ENCODE measurements at places on chromosomes 12 and 14.

DNA sequence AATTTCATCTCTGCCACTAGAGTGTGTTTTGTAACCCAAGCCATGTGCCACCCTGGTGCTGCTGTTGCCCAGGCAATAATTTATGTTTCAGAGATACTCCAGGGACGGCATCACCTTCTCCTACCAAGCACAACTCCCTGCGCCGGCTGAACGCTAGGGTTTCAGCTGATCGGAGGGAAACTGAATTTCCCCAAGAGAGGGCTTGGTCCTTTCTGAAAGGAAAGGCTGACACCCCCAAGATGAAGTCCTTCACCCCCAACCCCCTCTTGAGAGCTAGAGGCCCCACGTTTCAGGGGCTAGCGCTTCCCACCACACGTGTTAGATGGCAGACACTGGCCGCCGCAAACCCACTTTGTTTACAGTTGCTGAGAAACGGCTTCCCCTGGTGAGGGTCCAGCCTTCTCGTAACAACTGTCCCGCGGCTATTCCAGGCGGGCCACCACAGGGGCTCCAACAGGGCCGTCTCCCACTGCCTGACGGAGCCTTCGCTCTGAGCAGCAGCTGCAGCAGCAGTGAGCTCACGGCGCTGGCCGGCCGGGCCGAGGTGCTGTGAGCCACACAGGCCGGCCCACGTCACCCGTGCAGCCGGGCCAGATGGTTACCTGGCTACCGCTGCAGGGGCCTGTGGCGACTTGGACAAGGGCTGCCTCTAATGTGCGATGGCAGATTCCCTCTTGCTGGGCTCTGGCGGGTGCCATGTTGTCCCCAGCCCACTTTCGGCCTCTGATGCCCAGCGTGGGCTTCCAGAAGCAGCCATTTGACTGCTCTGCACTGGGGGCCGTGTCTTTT is 66.4 kb downstream of the TESC start:
- no peak for DNase-seq

- DNase-seq: no peak
Measured at GRCh38 chr12:92739113-92739512, 36.3 kb downstream of the PLEKHG7 start.

DNA sequence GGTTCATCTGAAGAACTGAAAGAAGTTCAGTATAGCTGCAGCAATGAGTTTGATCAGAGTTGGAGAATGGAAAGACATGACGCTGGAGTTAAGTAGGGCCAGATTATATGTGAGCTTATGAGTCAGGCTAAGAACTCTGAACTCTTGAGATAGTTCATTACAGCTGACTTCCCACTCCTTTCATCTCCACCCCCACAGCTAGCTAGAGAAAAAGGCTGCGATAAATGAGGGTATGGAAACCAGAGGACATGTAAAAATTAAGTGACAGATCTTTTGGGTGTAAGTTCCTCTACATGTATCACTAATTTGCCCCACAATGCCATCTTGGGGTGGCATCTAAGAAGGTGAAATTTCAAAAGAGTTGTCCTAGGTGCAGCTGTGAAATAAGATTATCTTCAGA is 28.6 kb downstream of the PYM1 start:
- peak; percentile 57 for DNase-seq

DNA sequence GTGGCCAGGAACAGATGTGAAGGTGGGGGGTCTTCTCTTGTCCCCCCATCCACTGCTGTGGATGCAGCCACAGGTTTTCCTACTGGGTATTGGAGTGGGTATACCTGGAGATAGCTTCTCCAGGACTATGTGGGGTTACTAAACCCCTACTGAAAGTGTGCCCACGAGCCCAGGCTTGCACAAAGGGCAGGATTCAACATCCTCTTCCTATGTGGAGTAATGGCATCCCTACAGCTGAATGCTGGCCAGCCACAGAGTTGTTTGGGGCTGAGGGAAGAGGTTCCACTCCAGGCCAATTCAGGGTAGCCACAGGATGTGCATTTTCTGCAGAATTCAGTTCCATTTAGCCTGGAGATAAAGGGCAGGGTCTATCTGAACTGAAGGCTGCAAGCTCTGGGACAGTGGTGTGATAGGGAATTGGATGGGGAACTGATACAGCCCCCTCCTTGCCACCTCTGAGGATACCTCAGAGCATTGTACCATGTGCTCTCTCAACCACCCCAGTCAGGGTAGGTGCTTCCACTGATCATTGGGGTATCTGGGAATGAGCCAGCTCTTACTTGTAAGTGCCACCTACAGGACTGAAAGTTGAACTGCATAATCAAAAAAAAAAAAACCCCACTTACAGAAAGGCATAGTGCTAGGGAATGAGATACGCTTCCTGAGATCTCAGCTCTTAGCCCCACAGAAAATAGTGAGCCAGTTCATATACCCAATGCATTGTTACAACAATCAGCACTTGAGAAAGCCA is 187.1 kb downstream of the KITLG start:
- DNase-seq: no peak

DNA sequence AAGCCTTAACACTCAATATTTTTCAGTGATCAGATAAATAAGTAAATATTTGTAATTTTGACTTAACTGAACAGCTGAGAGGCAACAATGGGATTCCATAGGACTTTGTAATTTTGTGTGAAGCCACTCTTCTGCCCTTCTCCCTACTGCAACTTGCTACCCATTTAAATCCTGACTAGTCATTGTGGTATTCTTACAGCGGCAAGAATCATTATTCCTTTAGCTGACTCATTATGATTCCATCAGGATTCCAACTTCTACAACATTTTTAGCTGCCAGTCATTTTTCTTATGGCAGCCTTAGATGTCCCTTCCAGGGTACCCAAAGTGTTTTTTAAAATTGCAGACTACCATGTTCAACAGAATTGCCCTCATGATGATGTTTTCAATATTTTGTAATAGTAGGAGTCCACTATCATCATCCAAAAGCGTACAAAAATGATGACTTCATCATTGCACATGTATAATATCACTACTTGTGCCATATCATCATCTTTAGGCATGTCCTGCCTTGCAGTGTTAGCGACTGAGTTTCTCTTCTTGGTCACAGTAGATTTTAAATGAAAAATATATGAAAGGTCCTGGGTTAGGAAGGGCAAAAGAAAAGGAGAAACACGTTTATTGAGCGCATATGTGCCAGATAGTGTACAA is 5.1 kb upstream of the MAGOHB start:
- no peak for DNase-seq

GRCh38 chr12:57239587-57240065 is 10.1 kb downstream of the SHMT2 start:
- no peak for DNase-seq

GRCh38 chr12:120688527-120689071 is 1.6 kb downstream of the MLEC start:
- DNase-seq: no peak

- DNase-seq: no peak
Measured at GRCh38 chr12:116160231-116160630, 117.3 kb downstream of the MED13L start.

- no peak for DNase-seq
Measured at GRCh38 chr12:19665121-19665900, 226.0 kb downstream of the AEBP2 start.

- DNase-seq: no peak
Measured at GRCh38 chr14:104966981-104967385, 11.2 kb downstream of the AHNAK2 start.

- DNase-seq: no peak
Measured at GRCh38 chr12:98121963-98122362, 393.4 kb upstream of the TMPO start.

DNA sequence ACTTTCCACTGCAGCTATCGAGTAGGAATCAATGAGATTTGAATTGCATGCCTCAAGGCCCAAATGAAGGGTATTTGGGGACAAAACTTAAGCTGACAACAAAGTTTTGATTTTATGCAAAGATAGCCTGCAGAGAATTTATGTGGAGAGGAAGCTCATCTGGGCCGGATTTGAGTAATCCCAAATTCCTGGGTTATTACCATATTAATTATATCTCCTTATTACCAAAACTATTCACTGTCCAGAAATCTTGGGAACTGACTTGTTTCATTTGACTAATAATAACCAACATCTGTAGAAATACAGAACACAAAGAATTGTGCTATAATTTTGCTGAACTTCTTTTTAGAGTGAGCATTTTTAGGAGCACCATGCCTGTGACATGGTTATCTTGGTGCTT is 70.4 kb downstream of the KITLG start:
- DNase-seq: no peak

GRCh38 chr12:78386871-78387270 is 477.7 kb upstream of the SYT1 start:
- DNase-seq: no peak

DNA sequence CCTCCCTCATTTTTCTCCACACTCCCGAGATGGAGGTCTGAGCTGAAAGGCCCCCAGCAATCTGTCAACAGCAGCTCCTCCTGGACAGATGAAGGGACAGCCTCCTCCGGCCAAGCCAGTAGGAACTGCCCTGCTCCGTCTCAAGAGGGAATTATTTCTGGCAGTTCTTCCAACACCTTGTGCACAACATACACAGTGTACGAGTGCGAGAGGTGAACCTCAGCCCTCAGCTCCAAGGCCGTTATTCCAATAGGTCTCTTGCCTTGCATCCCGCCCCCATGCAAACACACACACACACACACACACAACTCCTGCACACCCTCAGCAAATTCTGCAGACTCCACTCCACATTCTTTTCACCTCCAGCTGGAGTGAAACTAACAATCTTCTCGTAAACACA is 181.7 kb upstream of the FAR2 start:
- no peak for DNase-seq

- no peak for DNase-seq
Measured at GRCh38 chr14:104596451-104596918, 8.1 kb downstream of the TMEM179 start.

DNA sequence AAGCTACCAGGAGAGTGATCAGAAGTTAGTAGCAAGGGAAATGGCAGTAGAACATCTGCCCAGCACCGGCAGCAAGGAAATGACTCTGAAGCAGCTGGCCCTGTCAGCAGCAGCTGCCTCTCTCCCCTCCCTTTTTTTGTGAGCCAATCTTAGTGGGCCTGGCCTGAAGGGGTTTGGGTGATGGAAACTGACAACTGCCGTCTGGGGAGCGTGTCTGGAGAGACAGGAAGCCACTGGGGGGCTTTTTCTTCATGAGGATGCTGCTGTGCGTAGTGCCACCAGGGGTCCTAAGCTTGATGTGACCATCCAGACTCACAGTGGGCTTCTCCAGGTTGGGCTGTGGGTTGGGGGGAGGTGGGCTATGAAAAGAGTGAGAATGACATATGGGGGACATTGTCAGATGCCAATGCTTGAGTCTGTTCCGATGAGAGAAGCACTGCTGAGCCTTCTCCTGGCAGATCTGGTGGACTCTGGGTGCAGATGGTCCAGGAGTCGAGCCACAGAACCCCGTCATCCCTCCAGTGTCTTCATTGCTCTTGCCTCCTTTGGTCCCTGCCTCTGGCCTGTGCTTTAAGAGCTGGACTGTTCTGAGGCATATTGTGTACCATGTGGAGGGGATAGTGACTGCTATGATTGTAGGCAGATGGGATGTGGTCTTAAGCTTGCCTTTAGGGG is 87.6 kb upstream of the HIF1A start:
- DNase-seq: no peak

- no peak for DNase-seq
Measured at GRCh38 chr14:70317969-70318634, 41.4 kb downstream of the COX16 start.

DNA sequence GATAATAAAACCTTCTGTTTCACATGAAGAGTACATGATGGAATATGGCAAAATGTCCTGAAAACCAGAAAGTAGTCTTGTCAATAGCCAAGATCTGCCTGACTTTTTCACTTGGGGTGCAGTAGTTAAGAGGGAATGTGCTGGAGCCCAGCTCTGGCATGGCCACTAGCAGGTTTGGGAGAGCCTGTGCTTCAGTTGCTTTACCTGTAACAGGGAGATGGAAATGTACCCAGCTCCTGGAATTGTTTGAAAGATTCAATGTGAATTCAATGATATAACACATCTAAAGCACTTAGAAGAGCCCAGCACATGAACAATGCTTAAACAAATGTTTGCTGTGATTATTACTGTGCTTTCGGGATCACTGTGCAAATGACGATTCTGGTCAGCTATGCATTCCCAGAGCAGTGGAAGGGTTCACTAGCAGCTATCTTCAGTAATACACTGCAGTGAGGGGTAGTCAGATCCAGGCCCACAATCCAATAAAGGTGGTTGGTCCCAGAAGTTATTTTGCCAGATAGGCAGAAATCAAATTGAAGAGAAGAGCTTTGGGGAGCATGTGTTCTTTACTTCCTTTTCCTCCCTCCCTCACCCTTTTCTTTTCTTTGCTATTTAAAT is 224.9 kb downstream of the APAF1 start:
- no peak for DNase-seq

- peak; percentile 34 for DNase-seq
Measured at GRCh38 chr14:91115986-91116770, 2.3 kb downstream of the DGLUCY start.

- no peak for DNase-seq
Measured at GRCh38 chr12:8664228-8664913, 1.7 kb upstream of the MFAP5 start.

GRCh38 chr14:64997108-64997794 is 10.6 kb downstream of the FNTB start:
- DNase-seq: no peak

- peak; percentile 59 for DNase-seq
Measured at GRCh38 chr14:92653162-92653651, 95.2 kb downstream of the LGMN start.

- no peak for DNase-seq
Measured at GRCh38 chr12:121678716-121679300, 9.4 kb upstream of the MORN3 start.

DNA sequence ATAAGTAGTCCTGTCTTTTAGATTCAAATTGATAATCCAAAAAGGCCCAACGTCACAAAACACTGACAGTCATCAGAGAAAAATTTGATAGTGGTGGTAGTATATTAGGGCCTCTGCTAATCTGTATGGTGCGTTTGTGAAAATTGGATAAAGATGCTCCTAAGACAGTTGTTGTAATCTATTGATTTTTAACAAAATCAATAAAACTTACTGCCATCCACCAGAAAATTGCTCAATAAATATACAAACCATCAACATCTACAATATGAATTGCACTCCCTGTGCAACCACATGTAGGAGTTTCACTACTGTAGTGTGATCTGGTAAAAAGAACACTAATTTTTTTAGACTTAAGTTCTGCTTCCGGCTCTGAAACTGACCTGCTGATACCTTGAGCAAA is 336.8 kb downstream of the FUT8 start:
- DNase-seq: no peak

DNA sequence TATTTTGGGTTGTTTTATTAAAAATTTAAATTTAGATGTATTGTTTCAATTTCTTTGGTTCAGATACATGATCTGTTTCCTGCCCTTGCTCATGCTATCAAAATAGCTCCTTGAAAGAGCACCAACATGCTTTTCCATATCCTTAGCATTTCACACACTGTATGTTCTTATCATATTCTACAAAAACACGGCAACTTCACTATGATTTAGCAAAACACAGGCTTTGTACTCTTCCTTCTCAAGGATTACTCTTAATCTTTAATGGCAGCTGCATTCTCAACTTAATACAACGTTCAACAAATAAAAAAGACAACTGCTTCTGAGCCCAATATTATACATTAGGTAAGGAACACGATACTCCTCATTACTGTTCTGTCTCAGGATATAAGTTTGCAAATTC is 2.9 kb upstream of the GLRX5 start:
- no peak for DNase-seq

GRCh38 chr12:53052419-53053217 is 2.8 kb downstream of the TNS2 start:
- no peak for DNase-seq

- DNase-seq: no peak
Measured at GRCh38 chr12:84779169-84779568, 133.4 kb downstream of the SLC6A15 start.

All from stimulated activated CD4-positive, alpha-beta T cell treated with anti-CD3 and anti-CD28 coated beads, Interleukin-15, amount 100 ng/mL, for 24 hours (primary cell).